ENCODE measurements at places on chromosomes 3 and 15. TPM values are rescaled to one million over a fixed set of nuclear protein-coding genes. Genes with fewer than 3 reads are reported as not detected.

- no peak for DNase-seq
Observed at GRCh38 chr3:8112587-8112986, 389.0 kb upstream of the LMCD1 start.

DNA sequence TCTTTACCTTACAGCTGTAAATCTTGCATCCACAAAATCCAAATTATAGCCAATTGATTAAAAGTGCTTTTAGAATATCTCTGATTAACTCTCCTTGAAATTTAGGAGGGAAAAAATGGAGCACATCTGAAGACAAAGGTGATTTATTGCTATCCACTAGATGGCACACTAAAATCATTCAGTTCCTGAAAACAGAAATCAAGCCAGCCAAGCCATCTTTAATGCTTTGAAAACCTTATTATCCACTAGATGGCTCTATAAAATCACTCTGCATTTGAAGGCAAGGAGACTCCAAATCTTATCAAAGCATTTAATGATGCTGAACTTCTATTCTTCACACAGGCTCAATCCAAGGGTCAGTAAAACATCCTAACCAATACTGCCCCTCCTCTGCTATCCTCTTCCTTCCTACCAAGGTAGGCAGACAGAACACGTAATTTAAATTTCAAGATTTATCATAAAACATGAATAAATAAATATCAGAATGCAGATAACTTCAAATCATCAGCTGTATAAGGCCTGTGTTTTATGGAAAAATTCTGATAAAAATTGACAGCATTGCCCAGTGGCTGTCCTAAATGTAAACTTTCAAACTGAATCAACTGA, 48.4 kb downstream of the GOLIM4 start:
- no peak for DNase-seq

GRCh38 chr15:74793135-74794028, 11.5 kb downstream of the CSK start:
- DNase-seq: no peak

DNA sequence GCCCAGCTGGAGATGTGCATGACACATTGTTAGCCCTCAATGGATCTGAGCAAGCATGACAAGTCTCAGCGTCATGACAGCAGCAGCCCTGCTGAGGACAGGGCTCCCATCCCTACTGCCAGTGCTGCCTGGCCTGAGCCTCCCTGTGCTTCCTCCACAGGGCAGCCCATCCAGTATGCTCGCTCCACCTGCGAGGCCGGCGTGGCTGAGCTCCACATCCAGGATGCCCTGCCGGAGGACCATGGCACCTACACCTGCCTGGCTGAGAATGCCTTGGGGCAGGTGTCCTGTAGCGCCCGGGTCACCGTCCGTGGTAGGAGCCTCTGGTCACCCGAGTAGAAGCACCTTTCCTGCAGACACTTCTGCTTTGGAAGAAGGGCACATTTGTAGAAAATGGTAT, 85.8 kb upstream of the OSBPL11 start:
- no peak for DNase-seq

GRCh38 chr3:31137718-31138465, 243.4 kb upstream of the GADL1 start:
- DNase-seq: no peak

DNA sequence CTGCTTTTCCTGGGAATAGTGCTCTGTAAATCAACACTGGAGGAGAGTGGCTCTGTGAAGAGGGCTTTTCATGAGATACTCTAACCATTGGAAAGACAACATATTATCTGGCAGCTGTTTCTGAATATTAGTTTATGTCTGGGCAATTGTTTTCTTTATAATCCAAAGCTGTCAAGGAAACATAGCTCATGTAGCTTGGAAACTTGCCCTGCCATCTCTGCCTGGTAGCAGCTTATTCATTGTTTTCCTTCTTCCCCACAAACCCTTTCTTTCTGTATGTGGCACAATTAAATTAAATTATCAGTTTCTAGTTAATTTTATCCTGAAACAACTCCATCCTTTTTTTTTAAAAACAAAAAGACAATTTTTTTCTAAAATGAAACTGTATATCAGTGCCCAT, 160.0 kb downstream of the EDEM1 start:
- no peak for DNase-seq

DNA sequence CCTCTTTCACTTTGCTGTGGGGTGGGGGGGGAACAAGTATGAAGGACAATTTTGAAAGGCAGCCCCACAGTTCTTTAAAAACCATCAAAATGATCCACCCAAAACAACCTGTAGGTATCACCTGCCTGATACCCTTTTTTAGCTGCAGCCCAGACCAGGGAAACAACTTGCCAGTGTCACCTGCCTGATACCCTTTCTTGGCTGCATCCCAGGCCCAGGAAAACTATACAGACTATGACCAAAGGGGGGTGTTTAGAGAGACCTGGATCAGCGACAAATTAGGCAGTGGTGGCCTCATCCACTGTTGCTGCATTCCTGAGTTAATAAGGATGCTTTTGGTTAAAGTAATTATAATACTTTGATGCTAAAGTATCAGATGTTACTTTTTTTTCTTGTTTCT, 122.0 kb downstream of the VPS13C start:
- no peak for DNase-seq

ZNF80 gene
- 0.33 TPM for total RNA-seq

DNA sequence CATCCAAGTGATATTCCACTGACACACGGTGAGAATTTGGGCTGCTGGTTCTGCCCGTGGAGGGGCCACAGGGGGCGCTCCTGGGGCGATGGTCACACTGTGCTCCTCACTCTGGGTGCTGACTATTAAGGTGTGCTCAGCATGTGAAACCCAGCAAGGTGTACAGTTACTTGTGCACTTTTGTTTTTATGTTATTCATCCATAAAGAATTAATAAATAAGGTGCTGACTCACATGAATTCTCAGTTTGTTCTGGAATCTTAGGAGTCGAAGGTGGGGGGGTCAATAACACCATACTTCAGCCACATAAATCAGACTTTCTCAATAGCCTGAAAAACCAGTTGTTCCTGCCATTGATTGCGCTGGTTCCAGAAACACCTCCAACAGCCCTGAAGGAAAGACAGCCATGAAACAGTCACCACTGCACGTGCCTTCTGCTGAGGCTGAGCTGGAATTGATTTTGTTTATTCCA, 53.5 kb upstream of the SPATA12 start:
- DNase-seq: peak; percentile 78

DNA sequence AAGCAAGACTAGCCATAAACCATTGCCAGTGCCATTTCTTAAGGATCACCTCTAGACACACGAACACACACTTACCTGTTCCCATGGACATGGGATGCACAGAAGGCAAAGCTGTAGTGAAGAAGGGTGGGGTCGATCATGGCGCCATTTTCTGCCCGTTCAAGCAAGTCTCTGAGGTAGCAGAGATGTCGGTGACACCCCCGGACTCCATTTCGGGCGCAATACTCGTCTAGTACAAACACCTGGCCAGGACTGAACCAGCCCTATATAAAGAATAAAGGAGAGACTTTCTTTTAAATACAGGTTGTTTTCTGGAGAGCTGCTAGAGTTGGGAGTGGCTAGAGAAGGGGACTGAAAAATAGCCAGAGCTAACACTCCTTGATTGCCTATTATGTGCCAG, 159.4 kb upstream of the FEZF2 start:
- DNase-seq: no peak

GHSR gene
- not detected for total RNA-seq

GRCh38 chr15:82146576-82146975, 100.8 kb upstream of the MEX3B start:
- DNase-seq: no peak

DNA sequence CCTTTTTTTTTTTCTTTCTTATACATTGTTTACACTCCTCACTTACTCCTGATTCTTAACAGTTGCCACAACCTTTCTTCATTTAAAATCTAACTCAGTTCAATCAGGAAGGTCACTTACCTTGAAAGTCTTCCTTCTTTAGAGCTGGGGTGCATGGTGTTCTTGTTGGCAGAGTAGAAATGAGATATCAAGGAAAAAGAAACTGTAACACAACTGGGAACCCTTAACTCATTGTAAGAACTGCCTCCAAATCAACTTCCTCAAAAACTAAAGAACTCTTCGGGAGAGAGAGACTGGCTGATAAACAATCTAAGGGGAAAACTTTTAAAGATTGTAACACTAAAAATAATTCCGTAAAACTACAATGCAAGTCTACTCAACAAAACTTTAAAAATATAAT, 1.4 kb upstream of the APPL1 start:
- no peak for DNase-seq

DNA sequence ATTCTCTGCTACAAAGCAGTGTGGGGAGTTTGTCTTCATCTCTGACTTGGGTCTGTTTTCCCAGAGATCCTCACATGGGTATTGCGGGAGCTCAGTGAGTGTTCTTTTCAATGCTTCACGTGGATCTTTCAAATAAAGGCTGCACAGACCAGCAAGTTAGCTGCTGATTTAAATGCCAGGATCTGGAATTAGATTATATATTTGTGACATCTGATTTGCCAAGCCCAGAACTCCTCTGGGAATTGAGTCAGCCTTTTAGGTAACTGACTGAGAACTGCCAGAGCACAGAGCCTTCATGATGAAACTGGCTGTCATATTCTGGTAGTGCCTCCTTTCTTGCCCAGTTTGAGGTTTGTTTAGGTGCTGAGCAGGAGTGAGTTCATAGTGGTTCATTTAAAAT, 14.7 kb downstream of the EDEM1 start:
- no peak for DNase-seq

DNA sequence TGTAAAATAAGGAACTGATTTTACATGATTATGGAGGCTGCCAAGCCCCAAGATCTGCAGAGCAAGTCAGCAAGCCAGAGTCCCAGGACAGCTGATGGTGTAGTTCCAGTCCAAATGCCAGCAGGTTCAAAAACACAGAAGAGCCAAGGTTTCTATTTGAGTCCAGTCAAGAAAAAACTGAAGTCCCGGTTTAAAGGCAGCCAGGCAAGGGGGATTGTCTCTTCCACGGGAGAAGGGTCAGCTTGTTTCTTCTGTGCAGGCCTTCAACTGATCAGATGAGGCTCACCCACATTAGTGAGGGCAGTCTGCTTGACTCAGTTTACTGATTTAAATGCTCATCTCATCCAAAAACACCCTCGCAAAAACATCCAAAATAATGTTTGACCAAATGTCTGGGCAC, 246.2 kb downstream of the PLCL2 start:
- DNase-seq: no peak

- DNase-seq: no peak
Observed at GRCh38 chr3:54299169-54299935, 177.0 kb downstream of the CACNA2D3 start.

DNA sequence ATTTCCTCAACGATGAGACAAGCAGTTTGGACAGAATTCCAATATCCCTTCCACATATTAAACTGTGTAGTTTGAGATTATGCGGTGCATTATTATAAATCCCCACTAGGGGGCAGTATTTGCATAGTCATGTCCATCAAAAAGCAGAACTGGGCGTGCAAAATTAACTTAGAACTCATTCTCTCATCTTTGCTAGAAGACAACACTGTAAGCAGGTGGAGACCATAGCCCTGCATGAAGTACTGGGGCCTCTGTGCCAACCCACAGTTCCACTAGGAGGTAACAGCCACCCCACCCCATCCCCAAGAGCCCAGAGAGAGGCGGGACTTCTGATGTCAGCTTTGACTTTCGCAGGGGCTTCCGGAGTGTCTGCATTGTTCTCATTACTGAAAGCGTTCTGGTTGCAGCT, 106.6 kb upstream of the TMC3 start:
- DNase-seq: no peak

ELL3 gene
- 5.2 TPM for total RNA-seq

GRCh38 chr15:48510976-48511375, 134.5 kb downstream of the FBN1 start:
- peak; percentile 26 for DNase-seq

LAMB2 gene
- total RNA-seq: 700 TPM

GRCh38 chr15:58628206-58628947, 121.1 kb downstream of the ADAM10 start:
- DNase-seq: no peak

DNA sequence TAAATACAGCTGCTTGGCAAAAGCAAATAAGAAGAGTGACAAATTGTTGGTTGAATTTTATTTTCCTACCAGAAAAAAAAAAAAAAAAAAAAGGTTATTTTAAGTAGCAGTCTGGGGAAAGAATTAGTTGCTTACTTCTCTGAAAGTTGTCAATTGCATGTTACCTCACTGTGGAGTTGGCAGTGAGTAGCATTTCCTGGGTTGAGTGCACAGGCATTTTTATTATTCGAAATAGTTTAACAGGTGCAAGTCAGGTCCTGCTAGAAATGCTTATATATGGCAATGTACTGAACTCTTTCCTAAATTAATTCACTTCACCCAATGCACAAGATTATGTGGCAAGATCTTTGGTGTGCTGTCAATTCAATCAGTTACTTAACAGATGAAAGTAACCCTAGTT, 680.6 kb downstream of the EPHA3 start:
- no peak for DNase-seq

GRCh38 chr3:177882124-177882648, 654.0 kb upstream of the KCNMB2 start:
- DNase-seq: no peak

DNA sequence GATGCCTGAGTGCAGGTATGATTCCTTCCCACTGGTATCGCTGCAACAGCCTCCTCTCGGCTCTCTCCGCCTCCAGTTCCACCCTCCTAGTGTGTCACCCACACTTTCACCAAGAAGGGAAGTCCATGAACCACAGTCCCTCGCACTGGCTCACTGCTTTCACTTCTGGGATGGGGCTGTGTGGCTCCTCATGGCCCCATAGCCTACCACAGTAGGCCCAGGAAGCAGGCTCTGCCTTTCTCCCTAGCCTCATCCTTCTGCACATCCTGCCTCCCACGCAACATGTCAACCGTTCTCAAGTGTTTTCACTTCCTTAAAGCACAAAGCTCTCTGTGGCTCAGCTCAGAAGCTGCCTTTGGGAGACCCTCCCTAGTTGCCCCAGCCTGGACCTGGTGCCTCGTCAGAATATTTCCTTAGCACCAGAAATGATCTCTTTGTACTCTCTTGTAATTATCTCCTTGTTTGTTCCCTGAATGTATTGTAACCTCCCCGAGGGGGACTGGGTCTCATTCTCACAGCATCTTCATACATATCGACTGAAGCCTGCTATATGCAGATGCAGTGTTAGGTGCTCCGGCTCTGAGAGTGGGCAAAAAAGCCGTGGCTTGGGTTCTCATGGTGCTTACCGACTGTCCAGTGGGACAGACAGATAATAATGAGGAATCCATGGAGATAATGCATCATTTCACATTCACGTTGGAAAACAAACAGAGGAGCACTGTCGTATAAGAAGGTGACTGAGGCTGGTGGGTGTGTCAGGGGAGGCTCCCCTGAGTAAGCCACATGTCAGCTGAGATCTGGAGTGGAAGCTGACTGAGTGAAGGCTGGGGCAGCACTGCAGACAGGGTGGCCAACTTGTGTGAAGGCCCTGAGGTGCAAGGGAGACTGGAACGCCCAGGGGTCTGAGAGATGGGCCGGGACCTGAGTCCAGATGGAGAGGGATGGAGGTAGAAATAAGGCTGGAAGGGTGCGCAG, 107.1 kb downstream of the DGKG start:
- no peak for DNase-seq
